ENCODE measurements at places on chromosomes 7 and 10.

- DNase-seq, result no peak
Measured at GRCh38 chr7:47693216-47693615, 111.3 kb upstream of the TNS3 start.

DNA sequence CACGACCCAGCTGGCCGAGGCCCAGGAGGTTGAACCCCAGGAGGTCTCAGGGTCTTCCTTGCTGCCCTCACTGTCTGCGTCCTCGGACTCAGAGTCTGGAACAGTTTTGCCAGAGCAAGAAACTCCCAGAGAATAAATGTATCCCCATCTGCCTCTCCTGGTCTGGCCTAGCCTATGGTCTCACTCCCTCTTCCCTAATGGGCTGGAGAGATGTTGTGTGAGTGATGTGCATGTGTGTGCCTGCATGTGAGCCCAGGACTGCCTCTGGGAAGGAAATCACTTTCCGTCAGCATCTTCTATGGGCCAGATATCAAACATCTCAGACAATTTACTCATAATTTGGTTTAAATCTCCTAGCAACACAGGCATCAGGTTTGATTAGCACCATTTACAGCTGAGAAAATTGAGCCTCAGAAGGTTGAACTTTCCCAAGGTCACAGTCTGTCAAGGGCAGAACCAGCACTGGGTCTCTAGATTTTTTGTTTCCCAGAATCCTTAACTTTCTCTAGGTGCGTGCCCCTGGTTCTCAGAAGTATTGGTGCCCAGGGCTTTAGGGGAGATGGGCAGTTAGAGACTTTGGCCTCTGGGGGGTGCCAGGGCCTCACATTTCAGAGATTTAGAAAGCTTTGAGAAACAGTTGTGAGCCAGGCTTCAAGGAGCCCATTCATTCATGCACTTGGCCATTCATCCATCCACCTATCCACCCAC, 4.9 kb downstream of the TMEM270 start:
- peak; percentile 19 for DNase-seq

DNA sequence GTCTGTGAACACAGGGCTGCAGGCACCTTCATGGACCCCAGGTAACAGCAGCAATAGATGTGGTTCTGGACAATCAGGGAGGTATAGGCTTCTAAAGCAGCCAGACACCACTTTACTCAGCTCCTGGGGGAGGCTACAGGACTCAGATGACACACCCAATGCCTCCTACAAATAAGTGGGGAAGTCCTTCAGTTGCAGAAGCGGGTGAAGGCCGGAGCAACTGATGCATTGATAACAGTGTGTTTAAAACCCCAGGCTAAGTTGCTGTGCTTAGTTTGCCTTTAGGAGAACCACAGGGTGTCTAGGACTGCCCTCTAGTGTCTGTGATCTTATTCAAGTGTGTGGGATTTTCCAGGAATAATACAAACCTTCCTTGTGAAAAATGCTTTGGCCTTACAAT, 5.9 kb upstream of the ITGA8 start:
- no peak for DNase-seq

- peak; percentile 10 for DNase-seq
Measured at GRCh38 chr7:2242541-2243429, 759 bp downstream of the NUDT1 start.

DNA sequence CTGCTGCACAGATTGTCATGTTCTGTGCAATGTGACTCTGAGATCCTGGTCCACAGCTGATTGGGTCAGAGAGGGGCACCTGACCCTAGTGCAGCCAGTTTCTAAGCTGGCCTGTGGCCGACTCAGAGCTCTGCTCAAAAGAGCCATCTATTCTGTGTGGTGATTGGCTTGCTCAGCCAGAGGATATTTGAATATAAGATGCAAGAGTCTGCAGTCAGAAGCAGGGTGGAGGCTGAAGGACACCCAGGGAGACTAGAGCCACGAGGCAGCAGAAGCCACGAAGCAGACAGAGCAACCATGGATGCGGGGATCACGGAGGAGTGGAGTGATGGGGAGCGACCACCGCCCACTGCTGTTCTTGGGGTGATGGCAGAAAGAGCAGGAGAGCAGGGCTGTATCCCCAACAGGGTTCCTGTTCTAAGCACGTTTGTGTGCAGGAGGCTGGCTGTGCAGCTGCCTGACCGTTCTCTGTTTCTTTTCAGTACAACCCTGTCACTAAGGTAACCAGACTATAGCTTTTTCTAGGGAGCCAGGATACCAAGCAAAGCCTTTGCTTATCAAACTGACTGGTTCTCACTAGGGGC, 19.5 kb upstream of the RHEB start:
- DNase-seq, result no peak

DNA sequence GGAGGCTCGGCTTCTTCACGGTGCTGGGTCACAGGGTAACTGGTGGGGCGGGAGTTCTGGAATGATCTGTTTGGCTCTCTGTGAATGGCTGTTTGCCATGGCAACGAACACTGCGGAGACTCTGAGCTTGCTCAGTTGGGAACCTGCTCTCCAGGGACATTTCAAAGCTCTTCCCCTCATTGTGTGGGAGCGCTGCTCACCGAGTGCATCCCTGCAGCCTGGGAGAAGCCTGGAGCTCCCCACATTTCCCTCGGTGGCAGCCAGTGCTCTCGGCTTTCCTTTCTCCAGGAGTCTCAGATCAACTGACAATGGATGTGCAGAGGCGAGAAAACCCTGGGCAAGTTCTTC, 57.6 kb upstream of the CACUL1 start:
- DNase-seq, result no peak

GRCh38 chr10:25304606-25305005, 129.8 kb downstream of the GPR158 start:
- DNase-seq, result no peak

- DNase-seq, result no peak
Measured at GRCh38 chr10:61039868-61040267, 95.9 kb upstream of the RHOBTB1 start.

DNA sequence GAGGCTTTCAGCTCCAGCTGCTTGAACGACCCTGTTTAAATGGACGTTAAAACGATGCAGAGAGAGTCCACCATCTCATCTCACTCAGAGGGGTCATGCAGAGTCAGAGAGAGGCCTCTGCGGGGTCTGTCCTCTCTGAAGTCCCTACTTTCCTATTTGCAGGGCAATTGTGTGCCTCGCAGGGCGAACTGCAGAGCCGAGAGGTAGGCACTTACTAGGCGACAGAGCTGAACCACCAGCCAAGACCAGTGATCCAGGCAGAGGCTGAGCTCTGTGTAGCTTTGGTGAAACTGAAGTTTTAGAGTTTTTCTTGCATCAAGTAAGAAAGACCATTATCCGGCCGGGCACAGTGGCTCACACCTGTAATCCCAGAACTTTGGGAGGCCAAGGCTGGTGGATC, 64.1 kb upstream of the CUX1 start:
- DNase-seq, result no peak

GRCh38 chr7:138338361-138338760, 121.7 kb upstream of the TRIM24 start:
- DNase-seq, result no peak

DNA sequence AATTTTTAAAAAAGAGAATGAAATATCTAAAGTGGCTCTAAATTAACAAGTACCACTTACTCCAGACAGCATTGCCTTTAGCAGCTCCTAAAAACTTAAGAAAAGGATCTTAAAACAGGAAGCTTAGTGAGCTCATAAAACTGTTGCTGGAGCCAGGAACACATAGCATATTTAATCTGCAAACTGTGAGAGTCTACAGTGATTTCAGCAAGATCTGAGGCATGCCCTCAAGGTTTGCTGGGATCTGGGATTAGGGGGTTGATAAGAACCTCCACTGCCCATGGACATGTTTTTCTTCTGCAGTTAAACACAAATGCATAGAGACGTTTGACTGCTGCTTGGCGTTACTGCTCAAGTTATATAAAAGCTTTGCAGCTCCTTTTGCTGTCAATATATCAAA, 3.8 kb downstream of the GLI3 start:
- DNase-seq, result no peak

DNA sequence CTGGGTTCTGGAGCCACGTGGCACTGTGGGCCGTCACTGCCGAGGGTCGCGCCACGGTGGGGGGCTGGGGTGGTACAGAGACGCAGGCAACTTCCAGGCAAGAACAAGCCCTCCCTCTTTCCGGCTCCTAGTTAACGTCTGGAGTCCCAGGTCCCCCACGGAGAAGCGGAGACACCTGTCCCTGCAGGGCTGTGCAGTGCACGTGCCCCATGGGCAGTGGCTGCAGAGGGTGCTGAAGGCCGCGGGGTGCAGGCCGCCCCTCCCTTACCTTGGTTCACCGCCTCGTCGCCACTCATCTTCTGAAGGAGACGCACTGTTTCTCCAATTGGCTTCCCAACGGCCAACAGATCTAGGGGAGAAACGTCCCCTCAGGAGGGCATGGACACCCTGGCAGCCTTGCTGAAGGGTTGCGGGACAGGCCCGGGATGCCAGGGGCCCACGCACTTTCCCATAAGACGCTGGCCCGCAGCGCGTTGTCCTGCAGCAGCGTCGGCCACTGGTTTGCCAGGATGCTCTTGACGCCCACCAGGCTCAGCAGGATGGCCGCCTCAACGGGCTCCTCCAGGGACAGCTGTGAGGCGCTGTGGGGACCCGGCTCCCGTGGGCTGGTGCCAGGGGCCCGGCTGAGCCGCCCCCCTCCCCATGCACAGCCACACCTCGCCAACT, 24.3 kb upstream of the NKX6-2 start:
- no peak for DNase-seq

DNA sequence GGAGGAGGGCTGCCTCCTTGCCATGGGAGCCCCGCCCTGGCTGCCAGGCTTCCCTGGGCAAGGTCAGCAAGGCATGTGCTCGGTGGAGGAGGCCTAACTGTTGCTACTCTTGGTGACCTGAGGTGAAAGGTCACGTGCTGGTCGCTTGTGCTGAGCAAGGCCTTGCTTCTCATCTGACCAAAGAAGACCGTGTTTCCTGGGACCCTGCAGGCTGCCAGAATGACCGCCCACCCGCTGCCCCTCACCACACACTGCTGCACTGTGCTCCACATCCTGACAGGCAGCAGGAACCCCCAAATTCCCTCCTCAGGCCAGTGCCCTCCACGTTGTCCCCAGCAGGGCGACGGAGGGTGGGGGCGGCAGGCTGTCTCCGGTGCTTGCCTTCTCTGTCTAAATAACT, 442.4 kb downstream of the DNAJB6 start:
- DNase-seq, result no peak

DNA sequence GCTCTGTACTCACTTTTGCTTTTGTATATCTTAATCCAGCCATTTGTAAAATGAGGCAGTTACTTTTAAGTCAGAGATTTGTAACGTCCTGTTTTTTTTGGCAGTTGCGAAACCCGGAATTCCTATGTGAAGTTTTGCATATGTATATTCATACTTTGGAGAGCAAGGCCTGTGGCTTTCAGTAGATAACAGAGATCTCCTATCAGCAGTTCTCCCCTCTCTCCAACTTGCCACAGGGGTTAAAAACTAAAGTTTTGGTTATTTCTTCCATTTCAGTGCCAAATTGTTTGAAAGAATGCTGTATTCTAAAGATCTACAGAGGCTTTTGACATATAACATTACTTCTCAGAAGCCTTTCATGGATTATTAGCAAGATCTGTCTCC, 102.4 kb downstream of the EXOC4 start:
- no peak for DNase-seq

GRCh38 chr10:114174695-114175188, 739 bp upstream of the CCDC186 start:
- DNase-seq, result no peak

DNA sequence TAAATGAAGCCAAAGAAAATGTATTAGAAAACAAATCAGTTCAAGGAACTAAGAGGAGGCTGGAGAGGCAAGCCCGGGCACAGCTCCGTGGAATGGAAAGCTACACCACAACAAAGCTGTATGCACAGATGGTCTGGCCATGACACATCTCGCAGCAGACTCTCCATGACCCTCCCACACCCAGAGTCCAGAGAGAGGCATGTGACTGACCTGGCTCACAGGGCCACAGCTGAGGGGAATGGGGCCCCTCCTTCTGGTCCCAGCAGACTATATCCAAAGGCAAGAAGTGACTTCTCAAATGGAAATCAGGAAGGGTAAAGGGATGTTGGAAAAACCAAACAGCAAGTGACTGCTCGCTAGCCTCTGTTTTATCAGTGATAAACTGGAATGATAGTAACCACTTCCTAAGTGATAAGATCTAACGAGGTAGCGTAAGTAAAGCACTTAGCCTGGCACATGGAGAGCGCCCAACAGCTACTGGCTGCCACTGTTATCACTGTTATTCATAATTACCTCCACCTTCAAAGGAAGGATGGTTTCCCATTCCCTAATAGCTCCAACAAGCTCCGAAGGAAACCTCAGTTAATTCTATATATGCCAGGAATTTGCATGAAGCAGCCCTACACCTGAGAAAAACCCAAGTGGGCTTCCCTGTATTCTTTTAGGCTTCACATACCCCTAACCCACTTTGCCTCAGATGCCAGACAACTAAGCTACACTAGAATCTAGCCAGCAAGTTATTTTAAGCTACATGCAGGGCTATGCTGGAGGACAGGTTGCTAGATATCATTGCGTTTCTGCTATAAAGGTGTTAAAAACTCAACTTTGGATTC, 8.4 kb downstream of the OSBPL3 start:
- DNase-seq, result no peak

DNA sequence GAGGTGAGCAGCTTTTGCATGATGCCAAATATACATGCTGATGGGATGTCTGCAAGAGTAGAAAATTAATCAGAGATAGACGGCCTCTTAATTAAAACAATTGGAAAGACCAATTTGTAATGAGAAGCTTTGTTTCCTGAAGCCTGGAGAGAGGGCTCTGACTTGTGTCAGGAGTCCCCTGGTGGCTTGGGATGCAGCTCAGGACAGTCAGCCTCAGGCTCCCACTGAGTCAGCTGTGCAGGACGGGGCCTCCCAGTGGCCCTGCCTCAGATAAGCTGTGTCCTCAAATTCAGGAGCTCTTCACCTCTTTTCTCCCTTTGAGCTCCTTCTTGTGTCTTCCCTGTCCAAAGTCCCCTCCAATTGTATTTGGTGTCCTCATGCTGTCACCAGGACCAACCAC, 438.9 kb upstream of the PODXL start:
- no peak for DNase-seq

GRCh38 chr10:112767156-112767555, 182.9 kb upstream of the TCF7L2 start:
- no peak for DNase-seq

GRCh38 chr7:35255443-35256255, 1.7 kb upstream of the TBX20 start:
- no peak for DNase-seq

DNA sequence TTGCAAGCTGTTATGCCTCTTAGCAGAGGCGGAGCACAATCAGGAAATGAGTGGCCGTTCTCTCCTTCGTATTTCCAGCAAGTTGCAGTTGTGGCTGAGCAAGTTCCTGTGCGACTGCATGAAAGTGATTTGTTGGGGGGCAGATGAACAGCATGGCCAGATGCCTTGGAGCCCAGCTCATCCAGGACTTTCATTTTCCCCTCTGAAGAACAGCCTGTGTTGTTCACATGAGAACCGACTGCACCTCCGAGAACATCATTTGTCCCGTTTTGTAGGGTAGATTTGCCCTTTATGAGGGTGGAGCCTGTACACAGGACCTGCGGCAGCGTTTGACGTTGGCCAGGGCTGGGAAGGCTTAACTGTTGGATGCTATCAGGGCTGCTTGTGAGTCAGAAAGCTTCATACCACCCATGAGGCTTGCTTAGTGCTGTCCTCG, 4.4 kb downstream of the BAG3 start:
- no peak for DNase-seq
